ENCODE measurements at places on chromosomes 6 and 20.

DNA sequence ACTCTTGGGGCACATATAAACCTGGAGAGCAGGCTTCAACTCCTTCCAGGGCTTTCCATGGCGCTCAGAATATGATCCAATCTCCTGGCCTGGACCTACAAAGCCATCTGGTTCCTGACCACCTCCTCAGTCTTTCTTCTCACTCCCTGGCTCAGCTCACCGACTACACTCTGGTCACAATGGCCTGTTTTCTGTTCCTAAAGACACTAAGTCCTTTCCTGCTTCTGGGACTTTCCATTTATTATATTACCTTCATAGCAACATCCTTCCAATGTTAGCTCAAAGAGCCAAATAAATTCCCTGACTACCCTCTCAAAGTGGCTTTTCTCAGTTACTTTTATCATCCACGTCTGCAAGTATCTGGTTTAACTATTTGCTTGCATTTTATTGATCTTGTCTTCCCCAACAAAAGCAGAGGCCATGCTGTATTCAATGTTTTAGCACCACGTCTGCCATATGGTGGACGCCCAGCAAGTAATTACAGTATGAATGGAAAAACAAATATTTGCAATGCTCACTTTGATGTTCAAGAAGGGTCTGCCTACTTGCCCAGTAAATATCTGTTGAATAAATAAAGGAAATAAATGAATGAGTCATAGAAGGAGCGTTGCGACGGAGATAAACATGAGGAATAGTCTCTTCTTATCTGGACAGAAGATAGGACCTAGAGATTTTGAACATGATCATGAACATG is 328.4 kb downstream of the ESR1 start:
- DNase-seq: no peak

DNA sequence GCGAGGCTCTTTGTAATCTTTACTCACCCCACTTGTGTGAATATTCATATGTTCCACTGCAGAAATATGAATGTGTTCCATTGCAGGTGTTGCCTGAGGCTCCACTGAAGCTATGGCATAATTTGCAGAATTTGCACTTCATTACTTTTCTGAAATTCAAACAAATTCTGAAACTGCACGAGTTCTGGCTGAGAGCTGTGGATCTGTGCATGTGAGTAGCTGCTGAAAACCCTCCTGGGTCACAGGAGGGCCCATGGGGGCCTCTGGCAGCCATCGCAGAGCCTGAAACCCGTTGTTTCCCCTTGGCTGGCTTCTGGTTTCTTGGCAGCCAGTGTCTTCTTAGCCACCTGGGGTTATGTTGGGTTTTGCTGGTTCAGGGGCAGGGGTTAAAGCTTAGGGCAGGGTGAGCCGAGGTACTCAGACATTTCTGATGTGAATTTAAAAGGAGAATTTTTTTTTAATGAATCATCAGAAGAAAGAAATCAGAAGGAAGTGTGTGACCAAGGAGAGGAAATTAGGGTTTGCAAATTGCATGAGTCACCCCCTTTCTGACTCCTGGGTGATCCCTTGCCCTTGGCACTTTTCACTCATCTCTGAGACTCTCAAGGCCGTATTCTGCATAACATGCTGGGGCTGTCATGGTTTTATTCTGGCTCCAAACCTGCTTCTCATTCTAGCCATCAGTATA is 40.6 kb downstream of the TOX2 start:
- DNase-seq: no peak

DNA sequence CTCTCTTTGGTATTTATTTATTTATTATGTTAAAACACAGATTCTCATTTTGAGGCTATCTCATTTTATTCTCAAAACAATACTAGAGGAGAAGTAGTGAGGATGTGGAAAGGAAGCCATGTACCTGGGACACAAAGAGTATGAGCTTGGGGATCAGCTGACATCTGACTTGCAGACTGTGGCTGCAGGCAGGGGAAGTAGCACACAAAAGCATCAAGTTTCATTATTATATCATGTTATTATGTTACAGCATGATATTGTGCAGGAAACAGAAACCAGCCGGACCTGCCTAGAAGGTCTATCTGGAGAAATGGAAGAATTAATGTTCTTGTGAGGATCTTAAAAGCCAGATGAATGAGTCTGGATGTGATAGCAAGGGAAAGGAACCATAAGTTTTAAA is 248.2 kb downstream of the KHDC1L start:
- DNase-seq: no peak

GRCh38 chr6:49662892-49663261 is 26.2 kb upstream of the RHAG start:
- no peak for DNase-seq

- DNase-seq: no peak
Measured at GRCh38 chr6:43972179-43972912, 154.9 kb downstream of the MRPL14 start.

DNA sequence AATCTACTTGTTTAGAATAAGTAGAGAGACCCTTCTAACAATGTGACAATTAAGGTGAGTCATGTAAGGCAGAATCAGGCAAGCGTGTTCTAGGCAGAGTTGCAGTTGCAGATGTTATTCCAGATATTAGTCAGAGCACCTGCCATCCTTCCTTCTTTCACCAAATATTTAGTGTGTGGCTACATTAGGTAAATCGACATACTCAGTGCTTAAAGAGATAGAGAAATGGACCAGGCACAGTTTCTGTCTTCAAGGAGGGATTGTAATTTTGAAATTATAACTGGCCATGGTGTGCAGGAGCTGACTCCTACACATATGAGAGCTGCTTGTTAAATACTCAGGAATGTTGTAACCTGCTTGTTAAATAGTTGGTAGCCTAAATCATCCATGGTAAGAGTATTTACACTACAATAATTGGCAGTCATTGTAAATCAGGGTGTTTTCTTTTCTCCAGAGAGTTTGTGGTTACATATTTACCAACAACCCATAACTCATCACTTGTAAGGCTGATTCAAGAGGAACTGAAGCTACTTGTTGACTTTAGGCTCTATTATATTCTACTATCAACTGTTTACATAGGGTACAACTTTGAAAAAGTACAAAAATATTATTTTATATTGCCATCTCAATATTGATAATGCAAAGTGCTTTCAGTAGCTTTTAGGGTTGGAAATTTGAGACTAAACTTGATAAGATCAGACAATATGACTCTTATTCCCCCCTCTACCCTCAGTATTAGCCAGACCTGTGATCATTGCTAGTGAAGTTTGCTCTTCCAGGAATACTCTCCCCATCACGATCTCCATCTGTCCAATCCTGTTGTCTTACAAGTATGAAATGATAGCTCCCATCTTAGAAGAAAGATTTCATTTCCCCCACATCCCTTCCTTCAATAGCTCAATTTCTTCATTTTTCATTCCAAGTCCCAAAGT is 607.1 kb downstream of the COL12A1 start:
- DNase-seq: no peak

GRCh38 chr6:162706232-162706631 is 21.3 kb downstream of the PRKN start:
- DNase-seq: no peak

DNA sequence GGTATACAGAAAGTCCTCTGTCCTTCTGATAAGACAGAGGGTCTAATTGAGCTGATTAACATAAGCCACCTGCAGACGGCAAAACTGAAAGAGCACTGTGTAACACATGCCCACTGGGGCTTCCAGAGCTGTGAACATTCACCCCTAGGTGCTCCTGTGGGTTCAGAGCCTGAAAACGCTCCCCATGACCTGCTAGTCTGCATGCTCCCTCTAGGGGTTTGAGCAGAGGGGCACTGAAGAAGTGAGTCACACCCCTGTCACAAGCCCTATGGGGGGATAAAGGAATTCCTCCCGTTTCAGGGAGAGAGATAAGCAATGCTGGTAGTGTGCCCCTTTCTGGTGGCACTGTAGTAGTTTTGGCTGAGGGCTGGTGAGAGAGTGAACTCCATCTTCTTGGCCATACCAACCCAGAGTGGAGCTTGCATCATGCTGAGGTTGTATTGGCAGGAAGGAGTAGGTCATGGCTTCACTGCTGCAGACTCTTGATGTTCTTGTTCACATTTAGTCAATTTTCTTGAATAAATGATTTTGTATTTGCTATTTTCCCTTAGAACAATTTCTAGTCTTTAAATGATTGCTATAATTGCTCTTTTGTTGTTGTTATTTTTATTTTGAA is 637.5 kb upstream of the MAN1A1 start:
- DNase-seq: no peak

DNA sequence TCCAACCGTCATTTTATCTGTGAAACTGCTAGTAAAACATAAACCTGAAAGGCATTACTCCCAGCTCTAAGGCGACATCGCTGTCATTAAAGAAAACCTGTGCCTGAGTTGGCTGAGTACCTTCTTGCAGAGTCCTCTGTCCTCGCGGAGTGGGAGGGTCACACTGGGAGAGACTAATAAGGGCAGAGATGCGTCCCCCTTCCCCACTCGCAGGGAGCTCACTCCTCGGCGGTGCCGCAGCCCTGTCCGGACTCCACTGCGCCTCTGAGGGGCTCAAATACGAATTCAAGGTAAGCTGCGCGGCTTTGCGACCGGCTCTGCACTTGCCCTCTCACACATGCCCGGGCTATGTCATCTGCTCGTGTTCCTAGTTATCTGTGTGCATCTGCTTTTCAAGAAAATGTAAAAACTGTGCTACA is at the start of gene COL19A1:
Gene COL19A1 (plus strand): TSS at position 206 of the 419 bp plus-strand sequence. CDS start 13,012 bp downstream, outside the sequence.
- no peak for DNase-seq

- no peak for DNase-seq
Measured at GRCh38 chr20:14449323-14449722, 111.9 kb upstream of the FLRT3 start.

DNA sequence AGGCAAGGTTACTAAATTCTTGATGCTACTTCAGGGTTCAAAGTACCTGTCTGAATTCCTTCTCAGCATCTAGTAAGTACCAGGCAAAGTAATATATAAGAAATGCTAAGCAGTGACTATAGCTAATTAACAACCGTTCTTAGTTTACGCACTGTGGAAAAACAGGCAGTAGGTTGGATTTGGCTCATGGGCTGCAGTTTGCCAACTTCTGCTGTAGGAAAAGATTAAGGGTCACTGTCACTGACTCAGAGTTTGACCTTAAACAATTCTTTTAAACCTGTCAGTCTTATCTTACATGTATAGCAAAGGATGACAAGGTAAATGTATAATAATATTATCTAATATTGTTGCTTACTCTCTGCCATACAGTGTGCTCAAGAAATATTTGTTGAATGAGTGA is 42.3 kb downstream of the CTNNBL1 start:
- DNase-seq: no peak

DNA sequence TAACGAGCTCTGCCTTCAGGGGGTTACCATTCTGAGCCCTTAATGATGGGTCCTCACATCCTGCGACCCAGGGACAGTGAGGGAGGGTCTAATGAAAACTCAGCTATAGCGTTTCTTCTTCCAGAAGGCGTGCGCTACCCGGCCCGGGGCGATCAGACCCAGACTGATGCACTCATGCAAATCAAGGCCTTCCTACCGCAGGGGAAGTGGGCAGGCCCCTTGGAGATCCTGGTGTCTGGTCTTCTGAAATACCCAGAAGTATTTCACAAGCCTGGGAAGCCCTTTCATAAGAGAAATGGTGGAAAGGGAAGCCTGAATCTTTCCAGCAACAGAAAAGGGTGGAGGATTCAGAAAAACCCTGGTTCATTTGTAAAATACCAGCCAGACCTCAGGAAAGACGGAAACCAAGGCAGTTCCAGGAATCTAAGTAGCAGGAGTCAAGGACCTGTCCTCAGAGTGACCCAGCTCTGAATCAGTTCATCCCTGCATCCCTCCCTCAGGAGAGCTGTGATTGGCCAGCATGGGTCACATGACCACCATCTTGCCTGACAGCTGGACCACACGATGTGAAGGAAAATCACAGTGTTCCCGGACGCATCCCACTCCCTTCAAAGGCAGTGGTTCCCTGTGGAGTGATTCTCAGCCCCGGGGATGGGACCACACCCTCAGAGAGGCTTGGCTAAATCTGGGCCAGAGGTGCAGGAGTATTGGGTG is 12.7 kb downstream of the BFSP1 start:
- no peak for DNase-seq

DNA sequence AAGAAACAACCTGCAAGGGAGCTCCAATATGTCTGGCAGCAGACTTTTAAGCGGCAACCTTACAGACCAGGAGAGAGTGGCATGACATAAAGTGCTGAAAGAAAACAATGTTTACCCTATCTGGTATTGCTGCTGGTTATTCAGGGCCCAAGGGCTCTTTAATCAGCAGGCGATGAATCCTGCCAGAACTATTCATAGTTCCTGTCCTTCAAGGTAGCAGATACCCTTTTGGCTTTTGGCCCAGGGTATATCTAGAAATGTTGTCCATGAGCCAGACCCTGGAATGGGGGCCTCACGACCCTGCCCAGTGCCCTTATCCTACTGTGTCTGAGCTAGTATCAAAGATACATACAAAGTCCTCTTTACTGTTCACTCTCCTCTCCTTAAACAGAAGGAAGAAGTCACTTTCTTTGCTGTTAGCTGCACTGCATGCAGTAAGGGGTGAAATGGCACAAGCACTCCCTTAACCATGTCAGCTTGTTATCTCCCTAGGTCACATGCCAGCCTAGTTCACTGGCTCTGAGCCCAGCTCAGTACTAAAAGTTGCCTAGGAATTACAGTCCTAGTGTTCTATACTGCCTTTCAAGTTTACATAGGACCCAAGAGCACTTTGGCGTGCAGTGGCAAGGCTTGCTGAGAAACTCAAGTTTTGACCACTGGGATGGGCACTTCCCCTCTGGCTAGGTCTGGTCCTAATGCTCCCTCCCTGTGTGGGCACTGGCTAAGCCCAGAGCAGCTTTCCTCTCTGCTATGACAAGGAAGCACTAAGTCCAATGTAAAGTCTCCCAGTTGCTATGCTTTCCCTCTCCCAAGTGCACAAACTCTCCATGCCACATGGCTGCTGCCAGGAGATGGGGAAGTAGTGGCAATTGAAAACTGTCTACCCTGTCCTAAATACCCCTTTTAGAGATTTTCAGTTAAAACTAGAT is 122.0 kb downstream of the HTR1B start:
- no peak for DNase-seq

- no peak for DNase-seq
Measured at GRCh38 chr6:167791091-167791779, 35.5 kb upstream of the AFDN start.

DNA sequence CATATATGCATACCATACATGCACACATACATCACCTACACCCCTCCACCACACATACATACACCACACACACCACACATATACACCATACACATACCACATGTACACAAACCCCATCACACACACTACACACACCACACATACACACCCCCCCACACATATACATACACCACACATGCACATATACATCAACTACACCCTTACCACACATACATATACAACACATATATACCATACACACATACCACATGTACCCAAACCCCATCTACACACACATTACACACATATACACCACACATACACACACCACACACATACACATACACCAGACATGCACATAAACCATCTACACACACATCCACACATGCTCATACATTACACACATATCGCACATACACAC is 52.7 kb downstream of the DAAM2 start:
- DNase-seq: no peak

DNA sequence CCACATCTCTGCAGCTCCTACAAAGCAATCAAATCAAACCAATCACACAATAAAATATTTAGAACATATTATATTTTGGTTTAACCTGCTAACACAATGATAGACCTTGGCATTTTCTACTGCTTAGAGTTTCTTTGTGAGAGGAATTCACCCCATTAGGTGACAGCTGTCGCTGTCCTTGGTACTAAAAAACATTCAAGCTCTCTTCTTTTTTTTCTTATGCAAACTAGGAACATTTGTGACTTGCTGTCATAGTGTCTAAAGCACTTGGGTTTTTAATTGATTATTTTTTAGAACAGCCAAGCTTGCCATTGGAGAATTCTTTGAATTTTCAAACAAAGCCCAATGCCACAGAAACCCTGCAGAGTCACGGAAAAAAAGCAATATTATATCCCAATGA is 46.4 kb downstream of the CNR1 start:
- no peak for DNase-seq

- no peak for DNase-seq
Measured at GRCh38 chr6:13663986-13664385, 47.6 kb downstream of the RANBP9 start.

Data from D721Med (cell line).